Astrocyte (in vitro differentiated cells and primary cell): ENCODE measurements at places on chromosomes 7 and 10. TPM values are rescaled to one million over a fixed set of nuclear protein-coding genes. Genes with fewer than 3 reads are reported as not detected.

DNA sequence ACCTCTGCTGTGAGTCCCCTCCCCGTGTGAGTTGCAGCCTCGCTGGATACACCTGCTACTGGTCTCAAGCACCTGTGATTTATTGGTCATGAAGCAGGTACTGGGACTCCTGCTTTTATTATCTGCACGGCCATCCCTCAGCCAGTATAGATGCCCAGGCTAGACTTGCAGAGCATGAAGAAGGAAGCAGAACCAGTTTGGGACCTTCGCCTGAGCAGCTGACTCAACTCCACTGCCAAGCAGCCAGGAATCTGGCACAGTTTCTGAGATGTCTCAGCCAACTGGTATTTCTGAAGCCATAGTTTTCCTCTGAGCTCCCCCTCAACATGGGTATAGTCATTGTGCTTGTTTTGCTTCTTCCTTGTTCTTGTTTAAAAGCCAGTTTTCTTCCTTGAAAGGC lies 28.0 kb upstream of the SLC39A12 start:
- DNase-seq, result peak; percentile 94
- H3K4me3 ChIP-seq, result no peak overlapping the region
- peaks cover 13% of the 10 kb centered on the region for H3K4me1 ChIP-seq
- no peaks in the 10 kb centered on the region for H3K36me3 ChIP-seq
- H3K27ac ChIP-seq, result peak overlapping the region; percentile 84
- no peaks in the 10 kb centered on the region for H3K27me3 ChIP-seq

DNA sequence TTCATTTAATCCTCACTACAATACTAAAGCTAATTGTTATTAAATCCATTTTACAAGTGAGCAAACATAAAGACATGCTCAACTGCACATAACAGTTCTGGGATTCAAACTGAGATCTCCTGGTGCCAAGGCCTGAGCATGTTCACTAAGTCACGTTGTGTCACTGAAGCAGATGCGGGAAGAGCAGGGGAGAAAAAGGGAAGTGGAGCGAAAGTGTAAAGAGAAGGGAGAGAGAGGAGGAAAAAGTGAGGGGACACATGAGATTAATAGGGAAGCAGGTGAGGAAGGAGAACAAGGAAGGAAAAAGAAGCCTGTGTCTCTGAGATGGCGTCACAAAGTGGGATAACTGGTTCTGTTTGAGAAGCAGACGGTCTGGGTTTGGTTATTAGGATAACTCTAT lies 38.9 kb upstream of the KAT6B start:
- H3K27ac ChIP-seq, result no peak overlapping the region
- DNase-seq, result no peak
- no peaks in the 10 kb centered on the region for H3K4me1 ChIP-seq
- H3K27me3 ChIP-seq, result no peaks in the 10 kb centered on the region

Gene DOCK1
- total RNA-seq, result 42.5 and 45.0 TPM in 2 replicates

GRCh38 chr7:108613147-108613948 lies 43.7 kb downstream of the DNAJB9 start:
- H3K27me3 ChIP-seq, result peaks cover 2% of the 10 kb centered on the region
- H3K4me1 ChIP-seq, result no peaks in the 10 kb centered on the region
- DNase-seq, result peak; percentile 6
- H3K4me3 ChIP-seq, result no peak overlapping the region

DNA sequence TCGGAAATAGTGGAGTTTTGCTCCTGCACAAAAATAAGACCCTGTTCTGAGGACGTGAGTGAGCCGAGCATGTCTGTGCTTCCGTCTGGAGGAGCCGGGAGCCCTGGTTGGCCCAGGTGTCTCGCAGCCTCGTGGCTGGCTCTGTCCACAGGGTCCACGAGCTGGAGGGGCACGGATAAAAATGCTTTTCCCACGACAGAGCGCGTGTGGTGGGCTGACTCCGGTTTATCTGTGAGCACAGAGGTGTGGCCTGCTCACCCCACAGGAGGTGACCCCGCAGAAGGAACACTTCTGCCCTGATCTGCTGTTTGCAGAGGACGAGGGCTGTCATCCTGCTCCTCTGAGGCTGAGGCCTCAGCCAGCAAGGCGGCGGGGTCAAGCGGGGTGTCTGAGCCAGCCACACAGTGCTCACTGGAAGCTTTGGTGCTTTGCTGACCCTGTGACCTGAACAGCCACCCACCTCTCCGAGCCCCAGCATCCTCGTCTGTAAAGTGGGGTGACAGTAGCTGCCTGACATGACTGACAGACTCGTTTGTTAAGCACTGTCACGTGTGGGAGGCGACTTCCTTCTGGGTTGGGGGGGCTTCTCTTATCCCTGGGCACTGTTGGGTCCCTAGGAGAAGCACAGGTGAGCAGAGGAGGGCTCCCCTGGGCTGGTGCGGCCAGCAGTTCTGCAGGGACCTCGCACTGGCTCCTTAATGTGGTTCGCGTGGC lies 162.5 kb downstream of the DNAJB6 start:
- H3K4me1 ChIP-seq, result no peaks in the 10 kb centered on the region
- H3K36me3 ChIP-seq, result no peaks in the 10 kb centered on the region
- H3K4me3 ChIP-seq, result no peak overlapping the region
- DNase-seq, result no peak
- no peak overlapping the region for H3K27ac ChIP-seq

- no peak for DNase-seq
- no peak overlapping the region for H3K4me3 ChIP-seq
- peaks cover 16% of the 10 kb centered on the region for H3K27me3 ChIP-seq
- no peaks in the 10 kb centered on the region for H3K4me1 ChIP-seq
- H3K36me3 ChIP-seq, result no peaks in the 10 kb centered on the region
- H3K27ac ChIP-seq, result no peak overlapping the region
Observed at GRCh38 chr10:6053816-6054631, 8.1 kb downstream of the IL2RA start.

DNA sequence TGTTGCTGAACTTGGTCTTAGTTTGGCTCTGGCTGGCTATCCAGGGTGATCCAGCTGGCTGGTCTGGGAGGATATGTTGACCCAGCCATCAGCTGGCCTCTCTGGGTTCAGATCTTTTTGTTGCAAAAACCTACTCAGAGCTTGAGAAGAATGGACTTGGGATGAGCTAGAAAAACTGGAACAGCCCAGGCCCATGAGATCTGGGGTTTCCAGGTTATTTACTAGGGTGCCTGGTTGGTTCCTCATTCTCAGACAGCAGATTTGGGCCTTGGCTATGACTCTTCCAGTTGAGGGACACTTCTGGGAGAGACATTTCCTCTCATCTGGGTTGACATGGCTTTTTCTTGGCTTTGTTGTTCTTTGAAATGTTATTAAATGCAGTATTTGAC lies 116.6 kb downstream of the ADCY1 start:
- peaks cover 17% of the 10 kb centered on the region for H3K4me1 ChIP-seq
- DNase-seq, result no peak
- H3K27ac ChIP-seq, result no peak overlapping the region
- H3K36me3 ChIP-seq, result no peaks in the 10 kb centered on the region
- H3K27me3 ChIP-seq, result no peaks in the 10 kb centered on the region

DNA sequence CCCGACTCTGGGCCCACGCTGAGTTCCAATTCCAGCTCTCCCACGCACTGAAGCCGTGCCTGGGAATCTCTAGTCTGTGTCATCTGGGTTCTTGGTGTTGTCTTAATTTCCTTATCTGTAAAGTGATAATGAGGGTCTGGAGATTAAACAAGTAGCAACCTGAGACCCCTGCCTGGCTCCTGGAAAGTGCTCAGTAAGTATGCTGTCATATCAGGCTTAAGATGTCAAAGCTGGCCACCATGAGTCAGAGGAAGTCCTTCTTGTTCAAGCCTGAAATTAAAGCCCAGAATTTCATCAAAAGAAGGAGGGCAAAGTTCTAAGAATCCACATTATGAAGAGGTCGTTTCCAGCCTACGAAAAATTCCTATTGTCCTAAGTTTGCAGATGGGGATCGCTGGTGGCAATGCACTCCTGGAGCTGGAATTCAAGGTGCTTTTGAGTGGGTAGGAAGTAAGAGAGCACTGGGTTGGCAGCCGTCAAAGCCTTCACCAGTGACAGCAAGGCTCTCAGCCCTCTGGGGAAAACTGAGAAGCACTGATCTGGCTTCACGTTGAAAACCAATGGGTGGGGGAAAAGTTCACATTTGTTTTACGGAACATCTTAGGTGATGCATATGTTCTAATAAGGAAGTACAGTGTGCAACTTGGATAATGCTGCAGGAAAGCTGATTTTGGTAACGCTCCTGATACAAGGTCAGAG lies 50.3 kb upstream of the NCAPG2 start:
- peaks cover 4% of the 10 kb centered on the region for H3K4me1 ChIP-seq
- no peak overlapping the region for H3K27ac ChIP-seq
- H3K36me3 ChIP-seq, result peaks cover 28% of the 10 kb centered on the region
- no peaks in the 10 kb centered on the region for H3K27me3 ChIP-seq

GRCh38 chr10:102545997-102546396 lies 42.2 kb downstream of the SUFU start:
- peaks cover 18% of the 10 kb centered on the region for H3K4me1 ChIP-seq
- no peaks in the 10 kb centered on the region for H3K36me3 ChIP-seq
- no peak overlapping the region for H3K4me3 ChIP-seq
- H3K27me3 ChIP-seq, result no peaks in the 10 kb centered on the region

Gene SPDYE6
- not detected in 2 replicates for total RNA-seq

DNA sequence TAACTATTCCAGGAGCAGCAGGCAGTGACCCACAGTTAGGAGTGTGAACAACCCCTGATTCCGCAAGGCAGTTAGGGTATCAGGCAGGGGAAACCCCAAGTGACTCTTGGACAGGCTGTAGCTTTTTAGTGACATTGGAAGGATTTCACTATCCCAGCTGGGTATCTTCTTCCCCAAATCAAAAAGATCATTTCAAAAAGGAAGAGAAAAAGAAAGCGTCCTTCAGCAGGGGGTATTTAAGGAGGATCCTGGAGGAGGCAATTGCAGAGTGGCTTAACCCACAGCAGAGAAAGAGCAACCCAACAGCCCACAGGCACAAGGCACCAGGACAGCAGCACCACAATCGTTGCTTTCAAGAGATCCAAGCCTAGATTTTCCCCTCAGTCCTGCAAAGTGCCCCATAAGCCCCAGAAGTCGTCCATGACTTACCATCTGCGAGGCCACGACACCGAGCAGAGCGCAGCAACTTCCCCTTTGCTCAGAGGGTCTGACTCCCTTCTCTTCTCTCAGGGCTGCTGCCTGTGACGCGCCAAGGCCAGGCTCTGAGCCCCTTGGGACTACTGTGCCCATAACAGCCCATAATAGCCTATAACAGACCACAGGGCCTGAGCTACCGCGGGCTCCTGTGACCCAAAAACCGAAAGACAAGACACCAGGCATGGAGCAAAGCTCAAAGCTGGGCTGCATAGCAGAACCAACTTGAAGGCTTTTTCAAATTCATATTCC lies 19.8 kb downstream of the PIK3AP1 start:
- H3K4me1 ChIP-seq, result no peaks in the 10 kb centered on the region
- no peak overlapping the region for H3K27ac ChIP-seq
- H3K4me3 ChIP-seq, result no peak overlapping the region
- DNase-seq, result no peak
- H3K36me3 ChIP-seq, result no peaks in the 10 kb centered on the region
